Urinary bladder (tissue), 4 donors: ENCODE measurements at places on chromosomes 1 and 21. TPM values are rescaled to one million over a fixed set of nuclear protein-coding genes. Genes with fewer than 3 reads are reported as not detected.

DNA sequence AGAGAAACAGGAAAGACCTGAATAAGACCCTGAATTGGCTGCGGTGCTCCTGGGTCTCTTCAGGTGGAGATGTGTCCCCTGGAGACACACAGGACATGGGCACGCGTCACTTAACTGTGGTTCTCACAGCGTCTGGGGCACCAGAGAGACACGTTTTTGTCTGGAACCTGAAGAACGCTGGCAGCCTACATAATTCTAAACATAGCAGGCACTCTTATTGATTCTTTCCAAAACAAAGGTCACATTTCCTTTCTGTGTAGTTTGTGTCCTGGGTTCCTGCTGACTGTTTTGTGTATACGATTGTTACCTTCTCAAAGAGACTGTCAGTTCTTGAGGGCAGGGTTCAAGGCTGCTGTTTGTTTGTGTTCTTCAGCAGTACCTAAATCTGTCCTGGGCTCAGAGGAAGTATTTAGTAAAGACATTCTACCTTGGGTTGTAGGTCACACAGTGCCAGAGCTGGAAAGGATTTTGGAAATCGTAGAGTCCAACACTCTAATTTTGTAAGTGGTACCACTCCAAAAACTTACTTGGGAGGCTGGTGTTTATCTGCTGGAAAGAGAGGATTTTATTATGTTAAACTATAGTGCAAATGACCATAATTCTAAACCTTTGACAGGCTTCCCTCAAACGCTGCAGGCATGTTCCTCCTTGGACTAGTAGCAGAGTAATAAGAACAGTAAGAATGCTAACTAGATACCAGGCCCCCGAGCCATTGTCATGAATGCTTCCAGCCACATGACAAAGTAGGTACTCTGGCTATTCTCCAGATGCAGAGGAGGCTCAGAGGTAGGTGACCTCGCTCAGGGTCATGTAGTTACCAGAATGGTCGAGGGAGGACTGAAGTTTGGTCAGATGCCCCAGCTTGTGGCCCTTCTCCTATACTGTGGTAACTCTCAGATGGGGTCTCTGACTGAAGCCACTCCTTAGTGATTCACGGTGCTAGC, 164.3 kb downstream of the DHRS3 start:
- no peak for DNase-seq

GRCh38 chr1:235583511-235584001, 66.0 kb downstream of the GNG4 start:
- no peak for DNase-seq

DNA sequence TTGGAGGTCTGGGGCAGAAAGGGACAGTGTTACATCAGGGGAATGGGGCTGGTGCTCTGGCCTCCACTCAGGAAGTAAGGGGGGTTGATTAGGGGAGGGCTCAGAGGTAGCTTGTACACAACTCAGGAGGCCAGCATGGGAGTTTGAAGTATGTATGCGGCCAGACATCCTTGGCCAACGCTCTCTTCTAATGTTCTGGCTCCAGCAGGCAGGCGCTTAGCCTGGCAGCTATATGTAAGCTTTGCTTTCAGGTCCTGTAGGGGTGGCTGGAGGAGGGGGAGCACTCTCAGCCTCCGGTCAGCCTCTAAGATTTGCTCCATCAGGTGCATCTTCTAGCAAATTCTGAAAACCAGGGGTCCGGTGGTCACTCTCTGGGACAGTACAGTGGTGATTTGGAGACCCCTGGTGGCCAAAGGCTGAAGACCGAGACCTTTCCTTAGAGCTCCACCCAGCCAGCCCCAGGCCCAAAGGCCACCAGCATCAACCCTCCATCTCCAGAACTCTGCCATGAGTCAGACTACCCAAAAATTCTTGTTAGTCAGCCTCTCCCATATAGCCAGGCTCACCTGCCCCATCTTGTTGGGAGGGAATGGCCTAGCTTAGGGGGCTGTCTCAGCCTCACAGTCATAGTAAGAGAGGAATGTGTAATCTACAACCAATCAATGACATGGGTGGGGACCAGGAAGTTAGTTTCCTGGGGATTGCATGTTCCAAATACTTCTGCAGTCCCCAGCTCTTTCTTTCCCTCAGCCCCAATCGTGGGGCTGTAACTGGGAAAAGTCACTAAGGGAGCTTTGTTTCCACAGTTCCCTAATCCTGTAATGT, 9.7 kb upstream of the COL8A2 start:
- DNase-seq, result no peak

DNA sequence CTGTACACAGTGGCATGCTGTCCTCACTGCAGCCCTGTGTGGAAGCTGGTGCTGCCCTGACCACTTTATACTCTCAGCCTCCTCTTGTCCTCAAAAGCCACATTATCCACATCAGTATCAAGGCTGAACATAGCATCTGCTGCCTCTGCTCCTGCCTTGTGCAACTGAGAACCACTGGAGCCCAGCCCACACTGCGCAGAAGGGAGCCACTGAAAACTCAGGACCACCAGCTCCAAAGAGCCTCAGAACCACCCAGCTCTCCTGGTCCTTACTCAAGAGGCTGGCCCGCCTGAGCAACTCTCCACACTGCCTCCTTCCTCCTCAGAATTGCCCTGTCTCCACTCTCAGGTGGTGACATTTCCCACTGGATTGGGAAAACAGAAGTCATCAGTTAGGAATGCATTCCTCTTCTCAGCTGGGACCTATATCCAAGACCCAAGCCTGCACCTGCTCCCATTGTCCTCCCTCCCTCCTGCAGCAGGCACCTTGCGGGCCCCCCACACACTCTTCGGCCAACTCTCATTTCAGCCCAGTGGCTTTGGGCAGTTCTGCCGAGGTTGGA, 7.0 kb upstream of the KISS1 start:
- DNase-seq, result no peak

DNA sequence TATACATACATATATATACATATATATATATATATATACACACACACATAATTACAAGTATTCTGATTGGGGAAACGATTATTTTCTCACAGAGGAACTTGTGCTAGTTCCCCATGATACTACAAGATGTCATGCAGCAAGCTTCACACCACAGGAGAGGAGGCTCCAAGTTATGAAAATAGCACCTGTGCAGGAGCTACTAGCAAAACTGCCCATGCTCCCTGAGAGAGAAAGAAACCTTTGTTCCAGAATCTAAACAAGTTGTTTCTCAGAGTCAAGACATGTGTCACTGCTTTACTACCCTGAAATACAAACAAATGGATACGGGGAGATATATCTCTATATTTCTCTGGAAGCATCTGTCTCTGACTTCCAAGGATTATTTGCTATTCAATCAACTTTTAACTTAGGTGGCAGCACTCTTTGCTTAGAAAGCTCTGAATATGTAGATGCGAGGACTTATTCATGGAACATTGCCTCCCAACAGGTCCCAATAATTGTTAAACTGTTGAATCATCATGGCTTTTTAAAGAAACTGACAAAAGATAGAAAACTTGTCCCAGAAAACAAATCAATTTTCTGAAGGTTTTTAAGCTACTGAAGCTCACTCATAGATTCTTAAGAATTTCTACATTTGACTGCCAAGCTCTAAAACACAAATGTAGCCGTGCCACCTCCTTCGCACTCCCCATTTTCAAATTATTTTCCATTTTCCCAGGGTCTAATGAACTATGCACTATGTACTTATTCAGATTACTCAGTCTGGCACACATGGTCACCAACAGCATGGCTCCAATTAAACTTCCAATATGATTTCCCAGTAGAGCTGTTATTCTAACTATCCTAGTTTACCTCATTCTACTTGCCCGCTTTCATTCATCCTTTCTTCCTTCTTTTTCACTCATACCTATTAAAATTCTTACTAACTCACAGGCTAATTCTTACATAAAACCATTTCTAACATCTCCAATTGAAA, 929.1 kb downstream of the LTN1 start:
- no peak for DNase-seq

DNA sequence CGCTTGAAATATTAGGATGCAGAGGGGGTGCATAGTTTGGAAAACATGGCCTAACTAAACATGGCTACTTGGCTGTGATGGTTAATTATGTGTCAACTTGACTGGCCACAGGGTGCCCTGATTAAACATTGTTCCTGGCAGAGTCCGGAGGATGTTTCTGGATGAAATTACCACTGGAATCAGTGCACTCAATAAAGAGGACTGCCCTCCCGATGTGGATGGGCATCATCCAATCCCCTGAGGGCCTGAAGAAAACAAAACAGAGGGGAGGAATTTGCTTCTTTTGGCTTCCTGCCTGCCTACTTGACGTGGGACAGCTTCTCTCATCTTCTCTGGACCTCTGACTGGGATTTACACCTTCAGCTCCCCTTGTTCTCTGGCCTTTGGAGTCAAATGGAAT, 79.1 kb upstream of the KCNE2 start:
- DNase-seq, result no peak

GRCh38 chr1:200684015-200684414, 14.3 kb upstream of the DDX59 start:
- DNase-seq, result no peak

GRCh38 chr1:156487862-156488261, 12.7 kb downstream of the MEF2D start:
- no peak for DNase-seq

DNA sequence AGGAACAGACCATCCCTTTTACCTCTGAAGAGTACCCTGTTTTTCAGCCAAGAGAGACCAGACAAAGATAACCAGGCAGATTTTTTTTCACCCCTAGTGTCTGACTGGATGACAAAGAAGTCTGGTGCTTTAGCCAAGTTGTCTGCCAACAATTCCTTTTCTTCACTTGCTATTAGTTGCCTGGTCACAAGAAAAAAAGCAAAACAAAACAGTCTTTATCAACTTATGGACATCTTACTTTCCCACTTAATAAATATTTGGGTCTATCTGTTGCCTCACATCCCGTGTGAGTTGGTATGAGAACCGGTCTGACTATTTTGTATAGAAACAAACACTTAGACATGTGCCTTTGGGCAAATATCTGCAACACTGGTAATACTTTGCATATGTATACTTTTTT, 662.9 kb downstream of the PLPP3 start:
- peak; percentile 46 for DNase-seq

DNA sequence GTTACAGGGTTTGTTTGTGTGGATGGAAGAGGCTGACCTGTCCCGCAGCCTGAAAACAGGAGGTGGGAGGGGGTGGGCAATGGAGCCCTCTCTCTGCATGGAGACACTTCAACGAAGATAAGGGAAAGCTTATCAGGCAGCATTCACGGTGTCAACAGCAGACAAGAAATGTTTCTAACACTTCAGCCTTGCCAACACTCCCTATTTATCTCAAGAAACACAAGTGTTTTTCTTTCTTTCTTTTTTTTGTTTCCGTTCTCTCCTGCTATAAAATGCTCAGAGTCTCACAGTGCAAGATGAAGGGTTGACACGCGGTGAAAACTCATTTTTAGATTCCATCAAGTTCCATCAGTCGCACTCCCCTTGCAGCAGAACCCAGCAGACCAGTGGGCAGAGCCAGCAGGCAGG, 594.4 kb downstream of the MATN1 start:
- DNase-seq, result no peak

DNA sequence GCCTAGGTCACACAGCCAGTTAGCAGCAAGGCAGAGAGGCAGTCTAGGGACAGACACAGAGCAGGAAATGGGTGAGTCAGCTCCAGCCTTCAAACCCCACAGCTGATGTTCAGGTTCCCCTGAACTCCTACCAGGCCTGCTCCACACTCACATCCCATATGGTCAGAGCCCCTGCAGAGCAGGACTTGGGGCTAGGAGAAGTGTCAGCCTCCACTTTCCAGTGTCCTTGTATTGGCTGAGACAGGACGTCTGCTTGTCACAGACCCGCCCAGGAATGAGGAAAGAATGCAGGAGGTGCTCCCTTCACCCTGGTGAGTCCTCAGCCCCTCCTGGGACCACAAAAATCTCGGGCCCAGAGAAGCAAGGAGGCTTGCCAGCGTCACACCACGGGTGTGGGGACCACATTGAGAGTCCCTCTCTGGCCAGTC, 92.5 kb downstream of the LACTBL1 start:
- DNase-seq, result no peak

DNA sequence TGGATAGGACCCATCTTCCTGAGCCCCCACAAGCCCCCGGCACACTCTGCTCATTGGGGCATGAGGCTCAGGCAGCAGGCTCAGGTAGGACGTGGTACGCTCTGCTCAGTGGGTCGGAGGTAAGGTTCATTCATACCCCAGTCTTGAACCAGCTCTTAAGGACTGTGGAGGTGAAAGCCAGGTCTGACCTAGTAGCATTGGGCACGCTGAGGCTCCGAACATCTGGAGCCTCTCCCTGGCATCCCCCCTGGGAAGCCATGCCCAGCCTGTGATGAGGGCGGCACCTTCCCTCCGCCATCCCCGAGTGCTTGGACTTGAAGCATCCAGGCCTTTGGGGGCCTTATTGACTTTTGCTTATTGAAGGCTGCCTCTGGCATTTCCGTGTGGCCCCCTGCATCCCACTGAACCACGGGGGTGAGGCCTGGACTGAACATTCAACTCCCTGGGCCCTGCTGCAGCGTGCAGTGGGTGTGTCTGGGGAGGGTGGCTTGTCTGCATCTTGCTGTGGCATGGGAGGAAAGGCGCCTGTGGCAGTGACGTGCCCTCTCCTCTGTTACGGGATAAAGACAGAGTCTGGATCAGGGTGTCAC, 50.0 kb downstream of the FAAP20 start:
- DNase-seq, result no peak

DNA sequence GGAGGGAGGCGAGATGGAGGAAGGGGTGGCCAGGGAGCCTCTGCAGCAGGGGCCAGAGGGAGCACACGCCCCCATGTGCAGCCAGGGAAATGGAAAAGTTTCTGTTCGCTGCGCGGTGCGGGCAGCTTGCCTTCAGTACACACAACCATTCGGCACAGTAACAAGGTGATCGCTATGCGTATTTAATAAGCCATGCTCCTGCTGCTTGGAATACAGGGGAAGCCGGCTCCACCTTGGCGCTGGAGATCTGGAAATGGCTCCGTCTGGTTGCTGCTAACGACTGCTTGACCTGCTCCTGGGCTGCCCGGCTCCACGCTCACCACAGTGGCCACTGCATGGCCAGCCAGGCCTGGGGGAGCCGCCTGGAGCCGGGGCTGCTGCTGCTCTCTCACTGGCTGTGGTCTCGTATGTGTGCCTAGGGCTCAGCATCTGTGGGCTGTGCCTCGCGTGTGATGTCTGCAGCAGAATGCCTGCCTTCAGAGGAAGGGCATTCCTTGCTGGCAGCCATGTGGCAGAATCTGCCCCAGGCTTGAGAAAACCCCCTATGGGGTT, 86.4 kb upstream of the ACTL8 start:
- DNase-seq, result no peak

Gene KCNA10
- total RNA-seq, result not detected

Gene OPRD1
- 0.05 TPM for total RNA-seq

Gene DYNLT5
- 6.8 TPM for total RNA-seq

Gene NFASC
- total RNA-seq, result 21.8 TPM

Gene POFUT2
- total RNA-seq, result 36.3 TPM

Gene NOS1AP
- 2.0 TPM for total RNA-seq

Gene KCNE2
- not detected for total RNA-seq

Gene UBE2U
- total RNA-seq, result not detected
